Activated CD8-positive, alpha-beta T cell treated with anti-CD3 and anti-CD28 coated beads for 36 hours (primary cell): ENCODE measurements at places on chromosomes 1 and 21.

DNA sequence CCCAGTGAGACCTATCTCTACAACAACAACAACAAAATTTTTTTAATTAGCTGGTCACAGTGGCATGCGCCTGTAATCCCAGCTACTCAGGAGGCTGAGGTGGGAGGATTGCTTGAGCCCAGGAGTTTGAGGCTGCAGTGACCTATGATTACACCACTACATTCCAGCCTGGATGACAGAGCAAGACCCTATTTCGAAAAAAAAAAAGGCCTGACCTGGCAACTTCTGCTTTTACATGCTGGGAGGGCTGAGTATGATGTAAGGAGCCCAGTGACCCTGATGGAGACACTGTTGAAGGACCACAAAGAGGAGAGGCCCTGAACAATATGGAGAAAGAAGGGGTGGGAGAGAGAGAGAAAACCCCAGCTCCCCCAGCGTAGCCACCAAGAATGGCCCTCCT is 9.2 kb upstream of the VPS26C start:
- DNase-seq = no peak

GRCh38 chr1:98121646-98122045 is 200.8 kb upstream of the DPYD start:
- DNase-seq = no peak

- no peak for DNase-seq
Measured at GRCh38 chr1:151144474-151145303, 1.7 kb downstream of the SEMA6C start.

DNA sequence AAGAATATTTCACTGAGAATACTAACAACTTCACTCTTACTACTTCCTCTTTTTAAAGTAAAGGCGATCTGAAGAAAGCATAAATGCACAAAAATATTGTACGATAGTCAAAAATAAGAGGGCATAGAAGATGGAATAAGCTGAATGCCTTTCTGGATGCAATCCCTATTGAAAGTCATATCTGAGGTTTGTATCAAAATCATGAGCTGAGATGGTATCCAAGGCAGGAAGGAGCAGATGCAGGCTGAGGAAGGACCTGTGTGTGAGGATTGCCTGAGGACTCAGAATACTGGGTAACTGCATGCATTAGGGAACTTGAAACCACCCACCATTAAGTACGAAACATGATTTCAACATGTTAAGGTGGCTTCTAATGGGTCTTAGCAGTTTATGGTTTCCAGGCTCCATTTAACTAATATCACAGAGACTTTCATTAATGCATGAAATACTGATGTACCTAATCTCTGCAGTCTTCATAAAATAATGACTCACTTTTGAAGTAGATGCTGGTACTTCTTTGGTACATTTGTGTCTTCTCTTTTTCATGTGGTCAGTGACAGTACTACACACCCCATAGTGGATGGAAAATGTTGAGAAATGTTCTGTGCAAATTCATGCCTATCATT is 29.6 kb upstream of the RGS1 start:
- DNase-seq = no peak

- DNase-seq = no peak
Measured at GRCh38 chr1:247701338-247701737, 15.1 kb downstream of the OR6F1 start.

- peak; percentile 21 for DNase-seq
Measured at GRCh38 chr1:42756956-42757891, 9.6 kb downstream of the P3H1 start.

DNA sequence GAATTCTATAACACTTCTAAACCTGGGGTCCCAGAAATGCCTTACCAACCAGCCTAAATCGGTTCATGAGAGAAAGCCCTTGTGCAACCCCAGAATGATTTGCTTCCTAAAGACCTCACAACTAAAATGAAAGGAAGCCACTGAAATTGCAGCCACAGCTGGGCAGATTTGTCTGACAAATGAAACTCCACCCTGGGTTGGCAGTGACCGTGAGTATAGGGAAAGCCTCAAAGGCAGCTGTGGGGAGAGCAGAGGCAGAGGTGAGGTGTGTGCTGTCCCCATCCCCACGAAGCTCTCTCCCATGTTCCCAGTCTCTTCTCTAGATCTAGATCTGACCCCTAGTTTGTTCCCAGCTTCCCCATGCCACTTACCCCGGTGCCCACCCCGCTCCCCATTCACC is 23.1 kb downstream of the RHBDL2 start:
- no peak for DNase-seq

GRCh38 chr1:90074566-90074965 is 79.7 kb downstream of the ZNF326 start:
- DNase-seq = no peak

GRCh38 chr1:39890273-39890672 is 7.0 kb upstream of the TRIT1 start:
- DNase-seq = no peak

GRCh38 chr1:46761740-46762139 is 37.1 kb upstream of the CYP4B1 start:
- no peak for DNase-seq

DNA sequence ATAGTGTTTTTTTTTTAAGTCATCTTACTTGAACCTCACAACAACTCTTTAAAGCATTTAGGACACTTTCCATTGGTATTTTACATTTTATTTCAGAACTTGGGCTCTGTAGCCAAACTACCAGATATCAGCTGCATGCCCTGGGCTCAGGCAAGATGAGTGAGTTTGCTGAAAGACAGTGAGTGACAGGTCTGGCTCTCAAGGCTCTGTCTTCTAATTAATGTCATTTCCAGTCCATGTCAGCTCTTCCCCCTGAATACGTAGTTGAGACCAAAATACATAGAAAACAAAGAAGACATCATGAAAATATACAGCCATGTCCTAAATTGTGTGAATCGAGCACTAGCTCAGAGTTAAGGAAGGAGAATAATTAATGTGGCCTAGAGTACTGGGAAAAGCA is 39.7 kb downstream of the PRRX1 start:
- DNase-seq = no peak

GRCh38 chr1:151072224-151072623 is 1.7 kb downstream of the GABPB2 start:
- DNase-seq = no peak

GRCh38 chr1:160410406-160411005 is 10.1 kb downstream of the VANGL2 start:
- DNase-seq = no peak

GRCh38 chr1:204409836-204410687 is 1.6 kb downstream of the PPP1R15B start:
- no peak for DNase-seq

DNA sequence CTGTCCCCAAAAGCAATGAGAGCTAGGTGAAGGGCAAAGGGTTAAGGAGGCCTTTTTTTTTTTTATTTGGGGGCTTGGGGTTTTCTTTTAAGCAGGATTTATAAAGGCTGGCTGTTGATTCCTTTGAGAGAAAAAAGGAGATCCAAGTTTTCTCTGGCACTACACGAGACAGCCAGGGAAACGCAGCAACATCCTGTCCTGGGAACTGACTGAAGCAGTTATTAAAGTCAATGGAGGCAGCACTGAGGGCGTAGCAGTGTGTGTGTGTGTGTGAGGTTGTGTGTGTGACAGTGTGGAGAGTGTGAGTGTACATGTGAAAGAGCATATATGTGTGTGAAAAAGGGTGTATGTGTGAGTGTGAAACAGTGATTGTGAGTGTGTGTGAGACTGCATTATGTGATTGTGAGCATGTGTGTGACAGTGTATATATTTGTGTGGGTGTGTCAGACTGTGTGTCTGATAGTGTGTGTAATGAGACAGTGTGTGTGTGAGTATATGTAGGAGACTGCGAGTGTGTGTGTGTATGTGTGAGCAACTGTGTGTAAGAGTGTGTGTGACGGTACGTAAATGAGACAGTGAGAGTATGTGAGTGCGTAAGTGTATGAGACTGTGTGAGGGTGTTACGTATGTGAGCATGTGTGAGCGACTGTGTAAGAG is 65.9 kb upstream of the TIAM1 start:
- no peak for DNase-seq
